ENCODE measurements at places on chromosomes 5 and 9. TPM values are rescaled to one million over a fixed set of nuclear protein-coding genes. Genes with fewer than 3 reads are reported as not detected.

DNA sequence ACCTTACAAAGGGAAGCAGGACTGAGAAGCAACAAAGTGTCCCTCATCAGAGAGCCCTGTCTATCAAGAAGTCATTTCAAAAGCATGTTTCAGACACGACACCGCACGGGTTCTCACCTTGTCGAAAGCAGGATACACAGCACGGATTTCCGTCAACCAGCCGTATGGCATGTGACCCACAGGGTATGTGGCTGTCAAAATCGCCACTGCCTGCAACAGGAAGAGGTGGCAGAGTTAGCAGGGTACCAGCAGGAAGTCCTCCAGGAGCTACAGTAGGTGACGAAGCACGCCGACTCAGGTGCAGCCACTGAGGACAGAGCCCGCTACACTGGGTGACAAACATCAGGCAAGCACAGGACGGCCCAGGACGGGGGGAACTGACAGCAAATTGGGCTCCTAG is 81.2 kb downstream of the OTULIN start:
- DNase-seq = no peak

GRCh38 chr5:10595672-10596309 is 31.9 kb downstream of the ANKRD33B start:
- no peak for DNase-seq

DNA sequence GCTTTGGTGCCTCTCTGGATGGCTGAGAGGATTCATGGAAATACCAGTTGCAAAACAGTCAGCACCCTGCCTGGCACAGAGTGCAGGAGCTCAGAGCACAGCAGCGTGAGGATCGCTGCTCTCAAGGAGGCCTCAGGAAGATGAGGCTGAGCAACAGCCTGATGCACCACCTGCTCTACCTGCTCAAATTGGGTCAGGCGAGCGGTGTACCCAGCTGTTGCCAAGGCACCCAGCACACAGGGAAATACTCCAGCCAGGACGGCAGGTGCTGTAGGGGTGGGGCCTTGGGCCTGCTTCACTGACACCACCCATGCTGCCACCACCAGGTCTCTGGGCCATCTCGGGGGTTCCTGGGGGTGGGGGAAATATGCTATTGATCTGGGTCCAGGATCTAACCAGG is 4.3 kb downstream of the EEIG1 start:
- peak; percentile 81 for DNase-seq

- DNase-seq = no peak
Observed at GRCh38 chr5:85814596-85814995, 803.1 kb upstream of the COX7C start.

DNA sequence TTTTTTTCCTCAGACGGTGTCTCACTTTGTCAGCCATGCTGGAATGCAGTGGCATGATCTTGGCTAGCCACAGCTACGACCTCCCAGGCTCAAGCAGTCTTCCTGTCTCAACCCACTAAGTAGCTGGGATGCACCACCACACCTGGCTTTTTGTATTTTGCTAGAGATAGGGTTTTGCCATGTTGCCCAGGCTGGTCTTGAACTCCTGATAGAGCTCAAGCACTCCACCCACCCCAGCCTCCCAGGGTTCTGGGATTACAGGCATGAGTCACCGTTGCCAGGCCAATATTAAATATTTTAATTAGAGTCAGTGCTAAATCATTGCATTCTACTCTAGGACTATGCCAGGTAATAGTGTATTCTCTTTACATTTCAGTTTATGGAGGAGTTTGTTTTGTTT is 41.5 kb downstream of the UBE2R2 start:
- DNase-seq = no peak

DNA sequence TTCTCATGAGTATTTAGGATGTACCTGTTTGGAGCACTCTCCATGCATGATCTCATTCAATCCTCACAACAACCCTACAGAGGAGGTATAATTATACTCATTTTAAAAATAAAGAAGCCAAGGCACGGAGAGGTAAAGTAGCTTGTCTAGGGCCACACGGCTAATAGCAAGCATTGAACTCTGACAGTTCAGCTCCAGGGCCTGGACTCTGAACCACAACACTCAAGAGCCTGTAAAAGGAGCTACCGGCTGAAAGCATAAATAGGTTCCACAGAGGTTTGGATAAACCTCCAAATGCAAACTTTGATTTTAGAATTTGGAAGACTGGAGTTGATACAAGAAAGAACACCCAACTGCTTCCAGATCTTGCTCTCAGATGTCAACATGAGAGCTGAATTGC is 41.2 kb downstream of the ARHGEF37 start:
- no peak for DNase-seq

DNA sequence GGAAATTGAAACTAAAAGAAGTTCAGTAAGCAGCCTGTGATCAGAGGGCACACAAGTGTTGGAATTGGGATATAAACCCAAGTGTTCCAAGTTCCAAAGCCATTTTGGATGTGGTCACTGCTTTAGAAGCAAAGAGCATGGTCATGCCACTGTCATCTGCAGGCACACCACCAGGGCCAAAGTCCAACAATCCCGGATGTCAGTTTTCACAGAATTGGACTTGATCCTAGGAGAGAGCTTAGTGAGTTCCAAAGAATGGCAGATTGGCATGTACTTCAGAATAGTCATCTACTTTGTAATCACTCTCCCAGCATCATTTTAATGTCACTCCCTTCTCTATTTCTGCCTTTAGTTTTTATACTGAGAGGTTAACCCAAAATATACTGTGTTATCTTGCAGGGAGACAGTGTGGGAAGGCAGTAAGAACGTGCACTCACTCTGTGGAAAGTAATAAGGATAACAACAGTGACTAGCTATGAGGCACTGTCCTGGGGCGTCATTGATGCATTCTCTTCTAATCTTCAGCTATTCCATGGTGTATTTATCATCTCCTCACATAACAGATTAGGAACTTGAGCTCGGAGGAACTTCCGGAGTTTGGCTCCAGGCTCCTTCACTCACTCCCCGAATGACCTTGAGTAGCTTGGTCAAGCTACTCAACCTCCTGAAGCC is 388.0 kb downstream of the ACTL7B start:
- no peak for DNase-seq

CARTPT gene
- not detected for total RNA-seq

GPX8 gene
- 5.5 TPM for total RNA-seq

PCDHGA3 gene
- 0.89 TPM for total RNA-seq
